ENCODE measurements at places on chromosomes 2 and 18. TPM values are rescaled to one million over a fixed set of nuclear protein-coding genes. Genes with fewer than 3 reads are reported as not detected.

Gene PDE11A
- not detected for total RNA-seq

DNA sequence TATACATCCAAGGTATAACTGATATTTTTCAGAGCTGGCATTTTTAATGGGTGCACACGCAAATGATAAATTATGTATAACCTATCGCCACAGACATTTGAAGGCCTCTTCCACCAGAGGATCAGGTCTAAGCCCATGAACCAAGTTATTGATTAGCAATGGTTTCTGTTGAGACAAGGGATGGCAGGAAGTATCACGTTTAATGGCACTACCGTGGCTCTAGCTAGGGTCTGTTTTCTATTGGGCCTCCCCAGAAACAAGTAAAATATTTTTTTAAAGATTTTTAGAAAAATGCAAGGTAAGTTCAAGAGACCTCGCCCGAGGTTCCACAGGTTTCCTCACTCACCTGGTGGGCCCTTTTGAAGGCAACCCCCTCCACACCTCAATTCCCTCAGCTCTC is 667 bp downstream of the GFPT1 start:
- no peak for DNase-seq

Gene ASB3
- 24.9 TPM for total RNA-seq

GRCh38 chr2:29238497-29238896 is 123.3 kb downstream of the CLIP4 start:
- DNase-seq: no peak

DNA sequence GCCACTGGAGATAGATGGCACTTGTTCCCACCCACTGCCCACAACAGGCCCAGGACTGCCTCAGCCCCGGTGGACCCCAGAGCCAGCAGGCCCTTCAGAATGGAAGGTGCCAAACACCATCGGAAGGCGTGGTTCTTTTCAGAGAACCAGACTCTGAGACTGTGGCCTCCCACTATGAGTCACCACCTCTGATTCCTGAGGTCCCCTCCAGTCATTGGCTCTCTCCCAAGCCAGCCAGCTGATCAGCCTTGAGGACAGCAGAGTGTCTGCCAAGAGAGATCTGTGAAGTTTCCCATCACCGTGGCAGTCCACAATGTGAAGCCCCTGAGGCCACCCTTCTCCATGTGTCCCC is 10.4 kb upstream of the MAP3K2 start:
- no peak for DNase-seq

Gene C2orf80
- total RNA-seq: not detected

DNA sequence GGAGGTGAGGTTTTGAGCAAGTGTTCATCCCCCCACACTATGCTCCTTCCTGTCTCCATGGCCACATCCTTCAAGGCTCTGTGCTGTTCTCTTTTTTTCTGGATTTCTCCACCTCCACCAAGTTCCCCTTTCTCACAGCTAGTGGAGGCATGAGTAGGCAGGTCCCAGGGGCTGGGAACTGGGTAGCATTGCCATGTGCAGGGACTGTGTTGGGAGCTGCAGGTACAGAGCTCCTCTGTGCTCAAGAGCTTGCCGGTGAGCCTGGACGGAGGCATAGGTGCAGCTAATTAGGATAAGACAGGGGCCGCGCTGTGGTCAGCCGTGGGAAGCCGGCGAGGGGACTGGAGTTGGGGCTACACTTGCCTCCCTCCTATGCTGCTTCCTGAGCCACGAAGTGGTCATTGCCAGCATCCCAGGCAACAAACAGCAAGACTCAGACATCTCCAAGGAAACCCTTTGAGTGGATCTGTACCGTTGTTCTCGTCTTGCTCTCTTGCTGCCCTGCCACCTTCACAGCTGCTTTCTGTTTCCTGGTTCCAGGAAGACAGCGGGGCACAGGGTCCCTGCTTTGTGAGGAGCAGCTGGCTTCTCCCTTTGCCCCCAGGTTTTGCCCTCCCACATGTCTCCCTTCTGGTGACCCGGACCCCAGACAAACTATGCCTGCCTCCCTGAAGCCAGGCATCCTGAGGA is 36.9 kb downstream of the ATOH8 start:
- no peak for DNase-seq

DNA sequence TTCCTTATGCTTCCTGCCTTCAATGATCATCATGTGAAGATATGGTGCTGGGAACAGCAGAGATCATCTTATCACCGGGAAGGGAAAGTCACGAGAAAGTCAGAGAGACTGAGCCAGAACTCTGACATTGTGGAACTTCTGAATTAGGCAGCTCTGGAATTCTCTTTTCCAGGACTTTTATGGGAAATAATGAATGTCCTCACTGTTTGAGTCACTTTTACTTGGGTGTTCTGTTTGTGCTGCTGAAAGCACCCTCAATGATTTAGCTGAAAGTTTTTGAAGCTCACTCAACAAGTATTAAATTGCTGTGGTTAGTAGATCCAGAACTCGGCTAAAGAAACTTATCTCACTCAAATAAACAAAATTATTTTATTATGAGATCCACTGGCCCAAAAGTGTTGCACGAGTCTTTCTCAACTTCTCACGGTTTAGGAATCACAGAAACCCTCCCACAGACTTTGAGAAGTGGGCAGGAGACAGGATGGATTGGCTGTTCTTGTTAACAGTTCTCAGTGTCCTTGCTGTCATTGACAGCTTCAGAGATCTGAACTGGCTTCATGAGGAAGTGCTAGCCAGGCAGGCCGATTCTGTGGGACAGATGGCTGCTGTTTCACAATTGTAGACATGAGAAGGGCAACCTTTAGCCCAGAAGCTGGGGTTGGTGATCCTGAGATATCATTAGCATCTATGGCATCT is 26.4 kb upstream of the ATRAID start:
- DNase-seq: no peak

- DNase-seq: no peak
Measured at GRCh38 chr2:195501746-195502145, 155.3 kb upstream of the SLC39A10 start.

Gene GPR55
- total RNA-seq: 0.12 TPM

Gene ICOS
- 0.75 TPM for total RNA-seq

Data from omental fat pad (tissue), 4 donors.